Activated naive CD4-positive, alpha-beta T cell treated with anti-CD3 and anti-CD28 coated beads, Interleukin-2, amount 10 ng/mL, durations not matched to agents 7 days and 5 days (primary cell): ENCODE measurements at places on chromosomes 3 and 15.

GRCh38 chr3:71217640-71218222, 365.8 kb downstream of the FOXP1 start:
- DNase-seq: no peak

GRCh38 chr15:65115086-65115485, at the start of gene UBAP1L:
Gene UBAP1L (minus strand): TSS chr15:65115200. CDS start chr15:65106215, 8,985 bp downstream.
- no peak for DNase-seq

DNA sequence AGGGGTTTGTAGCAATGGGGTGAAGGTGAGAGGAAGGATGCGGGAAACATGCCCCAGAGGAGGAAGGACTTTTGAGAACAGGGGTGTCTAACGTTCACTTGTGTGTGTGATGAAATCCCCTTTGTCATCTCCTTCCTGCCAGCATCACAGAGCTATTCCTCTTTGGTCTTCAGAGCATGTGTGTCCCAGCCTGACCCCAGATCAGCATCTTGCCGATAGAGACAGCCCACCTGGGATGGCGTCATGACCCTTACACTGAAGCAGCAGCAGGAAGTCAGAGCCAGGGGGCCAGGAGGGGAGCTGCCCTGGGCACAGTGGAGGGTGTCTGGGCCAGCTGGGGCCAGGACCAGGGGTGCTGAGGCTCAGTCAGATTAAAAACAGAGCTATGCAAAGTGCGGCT, 29.9 kb upstream of the GRIP2 start:
- no peak for DNase-seq

DNA sequence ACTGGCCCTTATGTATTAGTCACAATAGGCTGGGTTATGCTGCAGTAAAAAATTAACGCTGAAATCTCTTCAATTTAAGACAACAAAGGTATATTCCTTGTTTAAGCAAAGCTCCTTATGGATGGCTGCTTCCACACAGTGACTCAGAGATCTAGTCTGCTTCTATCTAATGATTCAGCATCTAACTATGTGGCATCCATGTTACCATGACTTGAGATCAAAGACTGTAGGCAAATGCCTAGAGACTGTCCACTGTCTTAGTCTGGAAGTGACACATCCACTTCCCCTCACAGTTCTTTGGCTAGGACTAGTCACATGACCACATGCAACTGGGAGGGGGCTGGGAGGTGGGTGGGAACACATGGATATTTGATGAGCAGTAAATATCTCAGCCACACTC, 61.3 kb upstream of the PSMD6 start:
- no peak for DNase-seq

DNA sequence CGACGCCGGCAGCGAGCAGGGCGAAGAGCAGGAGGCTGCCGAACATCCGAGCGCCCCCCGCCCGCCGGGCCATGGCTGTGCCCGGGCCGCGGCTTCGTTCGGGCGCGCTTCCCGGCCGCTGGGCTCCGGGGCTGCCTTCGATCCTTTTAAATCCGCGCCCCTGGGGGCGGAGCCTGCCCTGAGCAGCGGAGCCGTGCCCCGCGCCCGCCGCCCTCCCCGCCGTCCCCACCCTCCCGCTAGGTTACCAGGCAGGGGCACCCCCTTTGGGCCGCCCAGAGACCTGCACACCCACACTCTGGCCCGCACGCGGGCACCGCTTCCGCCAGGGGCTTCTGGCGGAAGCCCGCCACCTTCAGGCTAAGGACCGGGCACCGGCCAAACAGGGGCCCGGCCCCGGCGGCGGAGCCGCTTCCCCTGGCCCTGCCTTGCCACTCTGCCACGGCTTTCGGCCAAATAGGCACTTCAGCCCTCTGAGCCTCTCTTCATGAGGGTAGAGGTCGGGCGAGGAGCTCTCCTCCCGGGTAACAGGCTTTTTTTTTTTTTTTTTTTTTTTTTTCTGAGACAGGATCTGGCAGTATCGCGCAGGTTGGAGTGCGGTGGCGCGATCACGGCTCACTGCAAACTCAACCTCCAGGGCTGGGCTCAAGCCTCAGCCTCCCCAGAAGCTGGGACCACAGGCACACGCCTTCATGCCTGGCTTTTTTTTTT, at the start of gene NMB:
NMB (minus strand) TSS at position 120 of the 708 bp plus-strand sequence; CDS start at position 73, 47 bp downstream.
- peak; percentile 88 for DNase-seq

DNA sequence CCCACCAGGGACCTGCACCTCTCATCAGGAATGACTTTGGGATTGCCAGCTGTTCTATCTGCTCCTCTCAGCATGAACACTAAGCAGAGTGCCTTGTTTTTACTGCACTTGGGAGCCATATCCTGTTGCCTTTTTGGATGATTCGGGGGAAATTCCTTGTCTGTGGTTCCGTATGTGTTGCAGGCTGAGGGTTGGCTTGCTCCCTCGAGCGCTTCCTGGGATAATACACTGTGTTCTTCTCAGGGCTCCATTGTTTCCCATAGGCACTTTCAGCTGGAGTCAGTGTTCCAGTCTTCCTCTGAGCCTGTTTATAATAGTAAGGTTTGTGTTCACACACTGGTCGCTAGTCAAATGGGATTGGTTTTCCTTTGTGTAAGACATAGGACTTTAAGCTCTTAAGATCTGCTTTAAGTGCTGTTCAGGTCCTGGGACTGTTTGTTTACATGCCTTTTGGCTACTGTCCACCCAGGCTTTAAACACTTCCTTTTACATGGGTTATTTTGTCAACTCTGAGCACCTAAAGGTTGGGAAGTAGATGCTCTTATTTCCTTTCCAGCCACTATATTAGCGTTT, 23.4 kb downstream of the BOC start:
- DNase-seq: no peak

DNA sequence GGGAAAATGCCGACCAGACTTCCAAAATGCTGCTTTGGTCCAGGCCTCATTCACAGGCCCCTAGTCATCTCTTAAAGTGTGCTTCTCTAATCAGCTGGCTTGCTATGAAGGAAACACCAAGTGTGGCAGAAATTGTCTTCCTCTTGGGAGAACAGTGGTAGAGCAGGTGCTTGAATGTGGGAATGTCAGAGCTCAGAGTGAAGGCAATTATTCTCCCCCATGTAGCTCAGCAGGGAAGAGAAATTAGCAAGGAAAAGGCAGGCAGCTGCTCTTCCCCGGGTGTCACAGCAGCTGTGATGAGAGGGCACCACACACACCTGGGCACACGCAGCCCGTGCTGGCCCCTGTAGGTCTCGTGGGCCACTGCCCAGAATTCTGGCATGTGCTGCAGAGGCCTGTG, 358.5 kb downstream of the WDR72 start:
- DNase-seq: no peak

DNA sequence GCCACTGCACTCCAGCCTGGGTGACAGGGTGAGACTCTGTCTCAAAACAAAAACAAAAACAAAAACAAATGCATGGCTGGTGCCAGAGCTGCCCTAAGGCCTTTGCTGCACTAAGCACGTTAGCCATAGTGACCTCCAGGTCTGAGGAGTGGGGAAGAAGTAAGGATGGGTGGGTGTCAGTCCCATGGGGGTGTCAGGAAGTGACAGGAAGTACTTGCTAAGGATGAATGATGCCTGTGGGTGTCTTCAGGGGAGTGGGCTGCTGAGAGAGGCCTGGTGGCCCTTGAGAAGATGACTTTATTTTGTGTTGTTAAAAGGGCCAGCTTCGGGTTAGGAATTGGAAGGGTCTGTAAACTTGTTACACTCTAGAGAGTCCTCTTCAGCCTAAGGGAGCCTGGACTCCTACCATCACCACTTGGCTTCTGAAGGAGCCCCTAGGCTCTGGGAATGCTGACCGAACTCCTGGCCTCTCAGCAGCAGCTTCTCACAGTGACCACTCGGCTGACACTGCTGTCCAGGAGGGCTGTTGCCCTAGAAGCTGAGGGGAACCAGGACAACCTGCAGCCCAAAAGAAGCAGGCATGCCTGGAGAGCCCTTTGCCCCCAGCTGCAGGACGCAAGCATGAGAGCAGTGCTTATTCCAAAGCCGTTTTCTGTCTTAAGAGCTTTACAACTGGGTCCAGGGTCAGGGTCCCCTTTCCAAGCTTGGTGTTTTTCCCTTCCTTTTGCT, 116.4 kb downstream of the MYLK start:
- DNase-seq: no peak

- DNase-seq: peak; percentile 30
Measured at GRCh38 chr3:158809642-158810041, 7.8 kb downstream of the MFSD1 start.

- DNase-seq: no peak
Measured at GRCh38 chr3:57872606-57873005, 116.5 kb downstream of the SLMAP start.

DNA sequence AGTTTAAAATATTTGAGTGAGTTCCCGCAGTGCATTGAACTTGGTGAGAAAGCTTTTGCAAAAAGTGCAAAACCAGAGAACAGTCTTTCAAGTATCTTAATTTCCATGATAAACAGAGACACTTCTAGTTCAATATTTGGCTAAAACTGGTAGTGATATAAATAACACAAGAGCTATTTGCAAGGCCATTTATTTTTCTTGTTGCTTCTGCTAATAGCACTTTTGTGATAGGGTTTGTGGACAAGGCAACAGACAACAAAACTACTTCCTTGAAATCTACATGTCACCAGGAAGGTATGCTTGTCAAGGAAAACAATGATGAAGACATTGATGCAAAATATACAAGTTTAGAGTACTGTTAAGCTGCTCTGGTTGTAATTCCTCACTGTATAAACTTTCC, 1225.1 kb downstream of the OTOL1 start:
- no peak for DNase-seq

DNA sequence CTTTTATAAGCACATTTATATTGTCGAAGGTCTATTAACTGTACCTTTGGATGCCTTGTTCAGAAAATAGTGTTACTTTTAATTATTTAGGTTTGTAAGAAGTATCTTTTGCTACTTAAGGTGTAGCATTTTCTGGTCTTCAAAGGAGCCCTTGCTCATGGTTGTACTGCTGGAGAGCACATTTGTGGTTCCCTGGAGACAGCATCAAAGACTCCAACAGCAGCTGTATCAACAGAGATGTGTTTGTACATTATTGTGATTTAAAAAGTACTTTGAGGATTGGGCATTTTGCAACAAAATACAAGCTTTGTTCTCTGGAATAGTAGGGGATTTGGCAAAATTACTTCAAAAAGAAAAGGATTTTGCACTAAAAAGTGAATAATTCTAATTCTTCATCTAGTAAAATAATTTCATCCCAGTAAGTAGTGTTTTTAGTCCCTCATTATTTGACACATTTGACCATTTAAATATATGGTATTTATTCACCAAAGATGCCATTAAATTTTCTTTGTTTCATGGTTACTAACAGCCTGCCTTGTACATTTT, 16.5 kb downstream of the TBC1D23 start:
- no peak for DNase-seq

- DNase-seq: no peak
Measured at GRCh38 chr3:50171540-50172301, 16.6 kb downstream of the SEMA3F start.

DNA sequence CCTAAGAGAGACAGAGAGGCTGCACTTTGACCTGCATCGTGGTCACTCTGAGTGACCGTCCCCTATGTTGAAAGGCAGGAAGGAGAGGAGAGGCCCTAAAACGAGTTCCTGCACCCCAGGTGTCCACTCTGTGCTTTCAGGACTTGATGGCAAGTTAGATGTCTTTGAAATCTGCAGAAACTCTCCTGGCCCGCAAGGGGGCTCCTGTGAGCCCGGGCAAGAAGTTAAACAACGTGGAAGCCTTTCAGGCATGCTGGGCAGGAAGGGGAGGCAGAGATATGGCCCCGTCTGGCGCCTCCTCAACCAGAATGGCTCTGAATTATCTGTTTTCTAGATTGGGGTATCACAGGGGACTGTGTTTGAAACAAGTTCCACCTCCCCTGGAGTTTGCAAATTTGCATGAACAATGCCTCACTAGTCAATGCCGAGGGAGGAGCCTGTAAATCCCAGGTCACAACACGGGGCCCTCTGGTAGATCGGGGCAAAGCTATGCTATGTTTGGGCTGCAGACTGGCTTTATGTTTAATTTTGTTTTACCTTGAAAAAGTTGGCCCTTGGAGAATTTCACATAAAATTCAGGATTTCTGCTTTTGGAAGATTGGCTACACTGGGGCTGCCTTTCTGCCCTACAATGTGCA, 9.8 kb downstream of the CTXND1 start:
- peak; percentile 28 for DNase-seq

- DNase-seq: no peak
Measured at GRCh38 chr3:112888381-112889085, 41.9 kb upstream of the CD200R1L start.

- no peak for DNase-seq
Measured at GRCh38 chr15:56887782-56888438, 30.5 kb upstream of the TCF12 start.

GRCh38 chr3:108412121-108412750, 98.2 kb downstream of the MYH15 start:
- no peak for DNase-seq

GRCh38 chr3:196666001-196666867, 26.7 kb downstream of the NRROS start:
- no peak for DNase-seq

DNA sequence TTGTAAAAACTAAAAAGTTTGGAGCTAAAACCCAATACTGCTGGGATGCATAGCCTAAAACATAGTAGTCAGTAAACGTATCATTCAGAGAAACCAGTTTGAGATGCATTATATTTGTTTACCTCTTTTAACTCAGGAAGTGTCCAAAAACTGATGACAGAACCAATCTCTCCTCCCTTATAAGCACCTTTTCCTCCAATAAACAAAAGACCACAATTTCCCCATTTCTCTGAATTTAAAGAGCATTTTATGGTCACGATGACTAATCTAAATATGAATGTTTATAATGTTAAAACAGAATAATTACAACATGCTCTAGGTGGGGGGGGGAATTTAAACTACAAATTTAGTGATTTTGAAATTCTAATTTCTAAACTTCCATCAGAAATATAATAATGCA, 58.5 kb downstream of the CEP63 start:
- no peak for DNase-seq

GRCh38 chr15:79064496-79064895, 26.1 kb downstream of the RASGRF1 start:
- DNase-seq: no peak

DNA sequence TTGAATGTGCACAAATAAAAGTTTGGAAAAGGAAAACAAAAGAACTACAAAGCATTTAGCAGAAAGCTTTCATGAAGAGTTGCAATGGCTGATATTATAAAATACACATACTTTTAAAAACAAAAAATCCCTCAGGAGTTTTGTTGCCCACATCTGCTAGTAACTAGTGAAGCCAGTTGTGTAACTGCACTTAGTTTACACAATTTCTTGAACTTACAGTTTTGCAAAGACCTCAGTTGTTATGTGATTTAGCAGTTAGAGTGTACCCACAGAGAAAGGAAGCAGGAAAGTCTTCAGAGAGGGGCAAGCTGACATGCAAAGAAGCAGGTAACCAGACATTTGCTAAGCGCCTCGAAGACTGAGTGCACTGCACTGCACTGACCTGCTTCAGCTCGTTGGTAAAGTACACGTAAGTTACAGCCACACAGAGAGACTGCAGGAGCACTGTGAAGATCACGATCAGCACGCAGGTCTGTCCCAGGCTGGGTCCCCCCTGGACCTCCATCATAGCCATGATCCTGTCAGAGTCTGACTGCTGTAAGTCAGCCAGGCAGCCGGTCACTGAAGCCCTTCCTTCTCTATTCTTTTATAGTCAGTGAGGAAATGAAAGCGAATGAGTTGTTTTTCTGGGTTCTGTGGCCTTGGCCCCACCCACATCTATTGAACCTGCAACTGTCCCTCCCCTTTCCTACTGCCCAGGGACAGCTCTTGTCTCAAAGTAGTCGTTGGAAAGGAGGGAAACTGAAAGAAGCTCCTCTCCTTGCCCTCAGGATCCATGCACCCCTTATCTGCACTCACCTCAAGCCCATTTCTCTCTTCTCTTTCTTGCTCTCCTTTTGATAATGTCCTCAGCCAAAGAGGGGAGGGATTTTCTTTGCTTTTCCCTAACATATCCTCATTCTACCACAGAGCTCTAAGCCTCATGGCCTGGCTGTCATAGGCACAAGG, at the start of gene TNFSF10:
TNFSF10 (minus strand) TSS at position 560 of the 948 bp plus-strand sequence; CDS start at position 514, 46 bp downstream.
- peak; percentile 86 for DNase-seq

- no peak for DNase-seq
Measured at GRCh38 chr3:156535162-156535627, 19.7 kb downstream of the SSR3 start.
